ENCODE measurements at places on chromosomes 11 and 22. TPM values are rescaled to one million over a fixed set of nuclear protein-coding genes. Genes with fewer than 3 reads are reported as not detected.
A peak's percentile ranks its signal among the peaks of the same experiment; 100 is the strongest.

The CD3E gene
- polyA plus RNA-seq = 11.0 TPM

- DNase-seq = no peak
These were observed 73.6 kb downstream of the CSTPP1 start for GRCh38 chr11:47010179-47010578.

DNA sequence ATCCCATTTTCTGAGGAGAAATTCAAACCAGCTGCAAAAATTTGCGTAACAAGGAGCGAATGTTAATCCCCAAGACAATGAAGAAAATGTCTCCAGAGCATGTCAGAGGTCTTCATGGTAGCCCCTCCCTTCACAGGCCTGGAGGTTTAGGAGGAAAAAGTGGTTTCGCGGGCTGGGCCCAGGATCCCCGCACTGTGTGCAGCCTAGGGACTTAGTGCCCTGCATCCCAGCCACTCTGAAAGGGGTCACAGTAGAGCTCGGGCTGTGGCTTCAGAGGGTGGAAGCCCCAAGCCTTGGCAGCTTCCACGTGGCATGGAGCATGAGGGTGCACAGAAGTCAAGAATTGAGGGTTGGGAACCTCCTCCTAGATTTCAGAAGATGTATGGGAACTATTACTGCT lies 87.4 kb downstream of the BRD1 start:
- no peak for DNase-seq

The MMP13 gene
- polyA plus RNA-seq = not detected

DNA sequence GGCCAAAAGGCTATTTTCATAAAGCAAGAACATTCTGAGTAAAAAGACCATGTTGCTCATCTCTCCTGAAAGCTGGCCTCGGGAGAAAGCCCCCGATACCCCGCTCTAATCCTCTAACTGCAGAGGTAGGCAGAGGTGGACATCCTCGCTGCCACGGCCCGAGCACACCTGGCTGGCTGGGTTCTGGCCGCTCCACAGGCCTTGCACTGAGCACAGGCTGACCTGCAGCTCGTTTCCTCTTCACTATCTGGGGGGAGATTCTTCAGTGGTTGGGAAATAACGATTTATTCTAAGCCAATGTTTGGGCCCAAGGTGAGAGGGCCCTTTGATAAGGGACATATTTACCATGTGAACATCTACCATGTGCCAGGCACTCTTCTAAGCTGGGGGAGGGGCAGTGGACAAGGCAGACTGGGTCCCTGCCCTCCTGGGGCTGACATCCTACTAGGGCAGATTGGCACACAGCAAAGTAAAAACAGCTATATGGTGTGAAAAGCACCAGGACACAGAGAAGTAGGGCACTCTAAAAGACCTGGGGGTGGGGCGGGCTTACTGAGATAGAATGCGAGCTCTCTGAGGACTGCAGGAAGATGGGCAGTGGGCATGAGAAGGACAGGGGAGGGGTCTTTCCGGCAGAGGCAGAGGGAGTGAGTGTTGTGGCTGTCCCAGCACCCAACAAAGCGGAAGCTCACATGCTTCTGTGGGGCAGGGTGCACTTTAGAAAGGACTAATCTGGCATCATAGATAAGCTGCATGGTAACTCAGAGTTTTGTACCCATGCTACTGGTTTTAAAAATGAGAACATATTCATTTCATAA lies 65.5 kb upstream of the ARFGAP3 start:
- no peak for DNase-seq

GRCh38 chr11:93942176-93942575 lies 79.0 kb upstream of the HEPHL1 start:
- DNase-seq = no peak

DNA sequence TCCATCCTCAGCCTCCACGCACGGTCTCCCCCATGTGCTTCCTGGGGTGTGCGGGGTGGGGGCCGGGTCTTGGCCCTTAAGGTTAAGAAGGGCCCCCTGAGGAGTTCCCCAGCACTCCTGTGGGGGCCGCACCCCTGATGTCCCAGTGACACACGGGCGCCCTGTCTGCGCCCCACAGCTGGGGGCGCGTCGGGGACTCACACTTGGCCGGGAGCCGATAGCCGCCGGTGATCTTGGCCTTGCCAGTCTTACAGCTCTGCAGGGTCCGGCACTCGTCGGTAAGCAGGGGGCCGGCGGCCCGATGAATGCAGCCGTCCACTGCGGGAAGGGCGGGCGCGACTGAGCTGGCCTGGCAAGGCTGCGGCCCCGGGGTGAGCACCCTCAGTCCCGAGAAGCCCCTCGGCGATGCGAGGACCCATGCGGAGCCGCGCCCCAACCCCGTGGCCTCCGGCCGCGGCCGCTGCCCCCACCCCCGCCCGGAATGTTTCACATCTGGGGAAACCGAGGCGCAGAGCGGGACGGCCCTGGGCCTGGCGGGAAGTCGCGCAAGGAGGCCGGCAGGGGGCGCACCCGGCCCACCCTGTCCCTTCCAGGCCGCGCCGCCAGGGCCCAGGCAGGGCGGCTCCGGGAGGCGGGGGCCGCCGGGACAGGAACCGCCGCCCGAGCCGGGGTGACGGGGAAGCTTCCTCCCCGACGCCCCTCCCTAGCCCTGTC lies 13.9 kb downstream of the OTUB1 start:
- DNase-seq = peak; percentile 62

DNA sequence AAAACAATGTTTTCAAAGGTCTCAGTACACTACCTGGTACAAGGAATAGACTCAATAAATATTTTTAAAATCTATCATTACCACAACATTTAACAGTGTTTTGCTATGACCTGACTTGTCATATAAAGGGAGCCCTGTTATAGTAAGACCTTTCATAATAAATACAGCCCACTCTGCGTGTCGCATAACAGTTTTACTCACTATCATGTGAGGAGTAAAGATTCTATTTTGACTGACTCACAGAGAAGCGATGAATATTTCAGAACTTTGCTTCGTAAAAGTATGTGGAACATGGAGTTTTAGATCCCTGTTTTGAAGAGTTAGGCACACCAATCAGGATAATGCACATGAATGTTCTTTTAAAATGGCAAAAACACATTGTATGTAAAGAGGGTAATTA lies 531.2 kb downstream of the KCNA4 start:
- no peak for DNase-seq

The TTC38 gene
- polyA plus RNA-seq = 27.3 TPM

The TEX54 gene
- not detected for polyA plus RNA-seq

GRCh38 chr11:100726680-100727079 lies 39.6 kb downstream of the ARHGAP42 start:
- no peak for DNase-seq

GRCh38 chr11:112302226-112302868 lies 41.7 kb upstream of the PLET1 start:
- DNase-seq = no peak

GRCh38 chr11:60767388-60767811 lies 10.7 kb downstream of the MS4A15 start:
- DNase-seq = no peak

DNA sequence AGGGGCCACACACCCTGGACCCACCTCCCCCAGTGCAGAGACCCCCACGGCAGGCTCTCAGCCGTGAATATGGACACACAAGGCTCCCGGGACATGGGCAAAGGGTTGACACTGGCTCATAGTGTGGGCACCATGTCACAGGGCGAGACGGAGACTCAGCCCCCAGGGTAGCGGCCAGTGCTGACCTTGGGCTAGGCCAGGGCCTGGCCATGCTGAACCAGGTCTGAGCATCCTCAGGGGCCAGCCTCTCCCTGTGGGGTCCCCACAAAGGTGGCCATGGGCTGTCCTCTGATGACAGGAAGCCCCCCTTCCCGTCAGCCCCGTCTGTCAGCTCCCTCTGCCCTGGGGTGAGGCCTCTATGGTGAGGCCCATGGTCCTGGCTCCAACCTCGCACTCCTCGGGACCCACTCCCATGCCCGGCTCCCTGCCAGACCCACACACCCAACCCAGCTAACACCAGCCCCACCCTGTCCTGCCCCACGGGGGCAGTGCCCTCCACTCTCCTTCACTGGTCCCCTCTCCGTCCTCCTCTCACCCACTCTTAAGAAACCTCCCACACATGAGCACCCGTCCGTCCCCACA lies 19.0 kb upstream of the PRODH start:
- peak; percentile 24 for DNase-seq
